ENCODE measurements at places on chromosomes 1 and 21.

DNA sequence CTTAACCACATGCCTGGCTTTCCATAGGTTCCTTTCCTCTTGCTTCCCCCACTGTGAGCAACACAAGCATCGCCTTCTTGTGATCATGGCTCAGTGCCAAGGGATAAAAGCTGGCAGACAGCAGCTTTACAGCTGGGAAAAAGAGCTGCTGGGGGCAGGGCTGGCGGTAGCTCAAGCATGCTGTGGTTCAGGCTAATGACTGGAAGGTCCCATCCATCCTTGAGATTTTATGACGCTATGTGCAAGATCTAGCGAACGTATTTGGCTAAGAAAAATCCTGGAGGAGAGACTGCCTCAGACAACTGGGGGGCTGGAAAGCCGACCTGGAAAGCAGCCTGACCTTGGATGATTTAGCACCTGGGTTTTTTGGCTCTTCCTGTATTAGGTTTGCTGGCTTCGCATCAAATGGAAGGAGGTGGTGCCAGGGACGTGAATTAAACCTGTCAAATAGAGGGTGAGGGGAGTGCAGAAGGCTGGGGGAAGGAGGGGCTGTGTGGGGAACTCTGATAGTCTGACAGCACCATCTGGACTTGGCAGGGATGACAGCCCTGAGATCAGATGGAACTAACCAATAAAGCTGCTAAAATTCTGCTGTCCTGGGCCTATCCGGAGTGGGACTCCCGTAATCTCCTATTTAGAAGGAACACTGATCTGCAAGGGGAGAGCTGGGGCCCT is 34.8 kb downstream of the ZMYND12 start:
- no peak for DNase-seq

DNA sequence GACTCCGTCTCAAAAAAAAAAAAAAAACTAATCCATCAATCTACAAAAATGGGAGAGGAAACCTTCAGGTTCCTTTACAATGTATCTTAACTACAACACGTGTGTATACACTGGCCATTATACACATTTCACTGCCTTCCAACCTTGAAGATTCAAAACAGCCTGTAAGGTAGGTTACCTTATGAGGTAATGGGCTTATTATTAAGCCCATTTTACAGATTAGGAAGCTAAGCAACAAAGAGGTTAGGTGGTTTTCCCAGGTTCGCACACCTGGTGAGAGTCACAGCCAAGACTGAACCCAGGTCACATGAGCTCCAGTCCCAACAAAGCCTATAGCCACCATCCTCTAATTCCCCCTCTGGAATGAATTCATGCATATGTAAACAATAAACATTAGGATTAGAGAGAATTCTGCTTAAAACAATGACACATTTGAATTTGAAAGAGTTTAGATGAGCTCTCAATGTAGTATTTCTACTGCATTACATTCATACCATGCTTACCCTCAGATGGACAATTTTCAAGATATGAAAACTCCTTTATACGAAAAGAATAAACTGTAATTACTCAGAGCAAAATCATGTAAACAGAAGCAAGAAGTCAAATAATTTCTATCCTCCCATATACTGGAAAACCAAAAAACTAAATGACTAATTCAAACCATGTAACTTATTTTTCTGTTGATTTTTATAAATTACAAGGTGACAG is 54.8 kb downstream of the EIF4G3 start:
- no peak for DNase-seq

DNA sequence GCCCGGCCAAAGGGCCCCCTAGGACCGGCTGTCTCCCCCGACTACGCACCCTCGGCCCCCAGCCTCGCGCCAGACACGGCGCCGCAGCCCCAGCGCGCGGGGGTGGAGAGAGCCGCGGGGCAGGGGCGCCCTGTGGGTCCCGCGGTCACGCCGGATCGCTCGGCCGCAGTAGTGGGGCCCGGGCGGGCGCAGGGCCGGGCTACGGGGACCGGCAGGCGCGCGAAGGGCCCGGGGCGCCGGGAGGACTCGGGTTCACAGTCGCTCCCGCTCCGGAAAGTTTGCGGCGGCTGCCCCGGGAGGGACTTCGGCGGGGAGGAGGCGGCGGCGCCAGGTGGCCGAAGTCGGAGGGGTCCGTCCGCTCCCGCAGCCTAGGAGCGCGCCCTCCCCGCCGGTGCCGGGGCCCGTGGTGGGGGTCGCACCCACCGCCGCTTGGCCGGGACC is 7.1 kb upstream of the ZNF669 start:
- no peak for DNase-seq

DNA sequence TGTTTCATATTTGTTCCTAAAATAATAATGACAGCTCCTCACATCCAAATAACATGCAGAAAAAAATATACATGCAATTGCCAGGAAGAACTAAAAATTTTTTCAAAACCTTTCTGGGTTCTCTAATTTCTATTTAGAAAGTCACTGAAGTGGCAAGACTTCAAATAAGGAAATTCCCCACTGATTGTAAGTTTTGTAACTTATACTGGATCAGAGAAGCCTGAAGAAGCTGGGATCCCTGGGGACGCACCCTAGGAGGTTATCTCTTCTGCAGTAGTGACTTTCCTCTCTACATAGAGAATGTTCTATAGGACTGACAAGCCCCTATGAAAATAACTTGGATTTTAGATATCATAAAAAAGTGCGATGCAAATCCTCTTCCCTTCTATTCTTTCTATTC is 182.6 kb downstream of the MRPL39 start:
- DNase-seq: no peak

GRCh38 chr1:108533351-108534083 is 26.4 kb upstream of the EEIG2 start:
- no peak for DNase-seq

DNA sequence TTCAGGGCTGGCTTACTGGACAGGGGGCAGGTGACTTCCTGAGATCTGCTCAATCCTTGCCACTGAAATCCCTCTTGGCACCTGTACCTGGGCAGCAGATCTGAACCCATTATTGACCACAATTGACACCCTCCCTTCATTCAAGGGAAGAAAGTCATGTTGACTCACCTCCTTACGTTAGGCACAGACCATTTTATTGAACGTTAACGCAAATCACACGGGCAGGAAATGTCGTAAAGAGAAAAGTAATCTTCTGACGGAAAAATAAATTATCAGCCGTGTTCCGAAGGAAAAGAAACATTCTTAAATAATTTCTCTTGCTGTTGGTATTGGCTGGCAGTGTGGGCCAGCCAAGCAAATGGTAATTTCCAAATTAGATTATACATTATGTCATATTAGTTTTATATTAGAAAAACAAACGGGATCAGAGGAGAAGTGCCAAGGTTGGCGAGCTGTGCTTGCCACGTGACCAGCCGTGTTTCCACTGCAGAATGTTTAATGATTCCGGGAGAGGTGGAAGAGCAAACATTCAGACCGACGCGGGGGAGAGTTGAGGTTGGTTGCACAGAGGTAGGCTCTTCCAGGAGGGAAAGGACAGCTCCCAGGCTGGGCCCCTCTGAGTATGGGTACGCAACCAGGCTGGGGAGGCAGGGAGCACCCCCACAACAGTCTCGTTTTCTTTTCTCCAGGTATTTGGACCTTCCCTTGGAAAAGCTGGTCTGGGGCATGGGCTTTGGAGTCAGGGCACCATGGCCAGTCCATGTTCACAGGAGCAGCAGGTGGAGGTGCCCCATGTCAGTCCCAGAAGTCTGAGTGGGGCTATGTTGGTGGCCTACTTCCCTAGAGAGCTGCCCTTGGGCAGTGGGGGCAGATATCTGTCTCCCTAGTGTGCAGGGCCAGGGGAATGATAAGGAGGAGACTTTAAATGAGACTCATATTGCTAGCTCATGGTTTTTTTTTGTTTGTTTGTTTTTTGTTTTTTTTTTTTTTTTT is 121.1 kb downstream of the FOXD2 start:
- no peak for DNase-seq

GRCh38 chr1:182263706-182264105 is 127.9 kb downstream of the GLUL start:
- no peak for DNase-seq

- DNase-seq: no peak
Measured at GRCh38 chr1:114075105-114075504, 78.6 kb downstream of the SYT6 start.

- no peak for DNase-seq
Measured at GRCh38 chr1:30747033-30748008, 10.3 kb downstream of the LAPTM5 start.

- no peak for DNase-seq
Measured at GRCh38 chr1:14655385-14655784, 56.9 kb downstream of the KAZN start.

GRCh38 chr21:14591377-14591776 is 45.3 kb upstream of the SAMSN1 start:
- no peak for DNase-seq

DNA sequence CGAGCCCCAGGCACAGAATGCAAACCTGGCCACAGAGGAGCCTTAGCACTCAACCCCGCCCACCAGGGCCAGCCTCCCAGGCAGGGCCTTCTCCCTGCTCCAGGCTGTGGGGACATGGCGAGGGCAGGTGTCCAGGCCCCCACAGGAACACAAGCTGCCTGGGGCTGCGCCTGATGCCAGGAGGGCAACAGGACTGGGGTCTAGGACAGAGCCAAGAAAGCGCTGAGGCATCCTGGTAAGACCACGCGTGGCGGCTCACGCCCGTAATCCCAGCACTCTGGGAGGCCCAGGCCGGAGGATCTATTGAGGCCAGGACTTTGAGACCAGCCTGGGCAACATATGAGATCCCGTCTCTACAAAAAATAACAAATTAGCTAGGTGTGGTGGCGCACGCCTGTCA is 59.1 kb downstream of the MEGF6 start:
- no peak for DNase-seq

GRCh38 chr1:202692959-202693555 is 17.2 kb downstream of the SYT2 start:
- peak; percentile 89 for DNase-seq
